NCI-H1048 (cell line): ENCODE measurements at places on chromosomes 7 and 10.

DNA sequence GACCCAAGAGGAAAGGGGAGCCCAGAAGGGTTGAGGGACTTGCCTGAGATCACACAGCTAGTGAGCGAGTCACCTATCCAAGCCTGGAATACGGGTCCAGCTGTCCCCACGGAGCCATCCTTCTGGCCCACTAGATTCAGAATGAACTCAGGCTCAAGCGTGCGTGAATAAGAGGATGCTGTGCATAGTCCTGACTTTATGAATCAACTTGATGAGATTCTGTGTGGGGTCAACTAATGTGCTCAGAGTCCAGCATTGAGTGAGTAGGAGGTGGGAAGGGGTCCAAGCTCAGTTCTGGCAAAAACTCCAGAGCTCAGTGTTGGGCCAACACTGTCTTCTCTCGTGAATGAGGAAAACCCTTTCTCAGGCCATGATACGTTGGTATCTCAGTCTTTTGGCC, 41.4 kb downstream of the CAMK1D start:
- DNase-seq = no peak

DNA sequence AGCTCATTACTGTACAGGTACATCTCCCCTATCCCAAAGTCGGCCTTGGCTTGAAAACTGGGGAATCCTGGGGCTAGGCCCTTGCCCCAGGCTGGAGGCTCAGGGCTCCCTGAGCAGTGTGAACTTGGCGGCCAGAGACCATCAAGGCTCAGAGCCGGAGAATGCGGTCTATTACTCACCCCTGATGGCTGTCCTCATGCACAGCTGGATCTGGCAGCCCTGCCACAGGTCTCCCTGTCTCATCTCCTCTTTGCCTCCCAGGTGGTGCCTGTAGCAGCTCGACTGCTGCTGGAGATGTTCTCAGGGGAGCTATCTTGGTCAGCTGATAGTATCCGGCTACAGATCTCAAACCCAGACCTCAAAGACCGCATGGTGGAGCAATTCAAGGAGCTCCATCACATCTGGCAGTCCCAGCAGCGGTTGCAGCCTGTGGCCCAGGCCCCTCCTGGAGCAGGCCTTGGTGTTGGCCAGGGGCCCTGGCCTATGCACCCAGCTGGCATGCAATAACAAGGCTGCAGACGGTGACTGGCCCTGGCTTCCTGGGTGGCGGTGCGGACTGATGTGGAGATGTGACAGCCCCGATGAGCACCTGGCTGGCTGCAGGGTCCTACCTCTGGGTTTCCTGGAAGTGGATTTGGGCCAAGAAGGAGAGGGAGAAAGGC, 10.7 kb downstream of the IRF5 start:
- DNase-seq = no peak

DNA sequence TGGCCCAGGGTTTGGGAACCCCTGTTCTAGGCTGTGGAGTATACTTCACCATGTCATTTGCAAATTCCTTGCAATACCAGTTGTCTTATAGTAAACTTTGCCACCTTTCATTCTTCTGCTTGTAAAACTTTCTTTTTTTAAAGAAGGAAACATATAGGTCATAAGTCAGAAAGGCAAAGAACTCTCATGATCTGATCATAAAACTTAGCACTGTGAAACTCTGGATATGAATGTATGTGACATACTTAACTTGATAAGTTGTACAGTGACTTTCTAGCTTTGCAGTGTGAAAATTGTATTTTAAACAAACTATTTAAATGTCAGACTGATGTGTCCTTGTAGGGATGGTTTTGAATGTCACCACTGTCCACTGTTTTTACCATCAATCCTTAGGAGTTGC, 31.0 kb upstream of the SAMD9L start:
- DNase-seq = no peak

- DNase-seq = no peak
These were observed 107.4 kb downstream of the CDH23 start for GRCh38 chr10:71504168-71504567.

DNA sequence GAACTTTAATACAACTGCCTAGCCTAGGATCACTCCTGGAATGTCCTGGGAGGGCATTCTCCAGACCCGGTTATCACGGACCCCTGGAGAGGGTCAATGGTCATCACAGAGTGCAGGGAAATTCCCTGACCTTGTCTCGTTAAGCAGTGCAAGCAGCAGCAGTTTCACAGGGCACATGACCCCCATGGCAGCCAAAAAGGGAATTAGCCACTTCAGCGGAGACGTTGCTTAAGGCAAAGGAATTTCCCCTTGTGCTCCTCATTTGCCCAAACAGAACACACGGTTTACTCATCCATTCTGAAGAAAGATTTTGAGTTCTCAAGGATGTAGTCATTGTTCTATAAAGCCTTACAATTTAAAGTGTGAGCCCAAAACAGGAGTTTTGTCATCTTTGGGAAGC, 260.3 kb downstream of the SNX13 start:
- DNase-seq = no peak
